Panc1 (cell line): ENCODE measurements at places on chromosomes 1 and 21.

GRCh38 chr1:100584761-100585745 lies 47.1 kb downstream of the GPR88 start:
- no peak for DNase-seq

DNA sequence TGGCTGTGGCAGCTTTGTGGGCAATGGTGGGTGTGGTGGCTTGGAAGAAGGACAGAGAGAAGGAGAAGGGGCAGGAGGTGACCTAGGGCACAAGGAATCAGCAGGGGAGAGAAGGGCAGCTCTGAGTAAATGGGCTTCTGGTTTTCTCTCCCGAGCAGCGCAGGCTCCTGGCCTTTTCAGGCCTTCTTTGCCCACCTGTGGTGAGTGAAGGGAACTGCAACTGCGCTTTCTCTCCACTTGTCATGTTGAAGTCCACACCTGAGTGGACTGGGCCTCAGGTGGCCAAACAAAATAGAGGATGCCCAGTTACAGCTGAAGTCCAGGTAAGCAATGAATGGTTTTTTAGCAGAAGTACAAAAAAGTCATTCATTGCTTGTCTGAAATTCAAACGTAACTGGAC lies 29.4 kb upstream of the KCNA10 start:
- DNase-seq, result peak; percentile 13

DNA sequence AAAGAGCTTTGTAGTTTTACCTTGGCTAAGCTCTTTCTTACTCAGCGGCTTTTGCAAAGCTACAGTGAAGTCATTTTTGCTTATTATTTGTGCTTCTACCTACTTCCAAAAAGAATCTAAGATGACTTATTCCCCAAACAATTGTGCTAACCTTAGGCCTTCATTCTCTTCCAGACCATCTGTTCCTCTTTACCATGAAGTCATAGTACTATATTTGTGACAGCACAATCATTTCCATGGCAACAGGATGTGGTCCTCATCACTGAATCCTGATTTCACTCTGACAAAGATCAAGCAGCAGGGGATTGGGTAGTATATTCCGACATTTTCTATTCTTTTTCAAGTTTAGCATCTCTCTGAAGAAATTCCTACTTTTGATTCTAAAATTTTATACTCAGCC lies 24.8 kb upstream of the NMNAT2 start:
- DNase-seq, result no peak

DNA sequence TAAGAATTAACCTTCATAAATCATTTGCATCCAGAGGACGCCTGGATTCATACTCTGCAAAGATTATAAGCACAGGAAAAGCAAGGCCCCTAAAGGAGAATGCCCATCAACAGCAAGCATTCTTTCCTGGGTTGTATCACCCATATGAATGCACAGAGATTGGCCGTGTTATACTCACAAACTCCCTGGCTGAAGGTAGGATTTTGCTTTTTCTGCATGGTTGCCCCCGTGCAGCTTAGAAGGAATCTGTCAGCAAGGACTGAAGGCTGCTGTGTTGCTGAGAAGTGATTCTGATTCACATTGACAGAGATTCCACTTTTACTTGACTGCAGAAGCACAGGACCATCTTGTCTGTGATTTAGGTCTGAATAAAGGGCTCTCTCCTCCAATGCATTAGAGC lies 283.0 kb downstream of the LRRIQ3 start:
- DNase-seq, result no peak

DNA sequence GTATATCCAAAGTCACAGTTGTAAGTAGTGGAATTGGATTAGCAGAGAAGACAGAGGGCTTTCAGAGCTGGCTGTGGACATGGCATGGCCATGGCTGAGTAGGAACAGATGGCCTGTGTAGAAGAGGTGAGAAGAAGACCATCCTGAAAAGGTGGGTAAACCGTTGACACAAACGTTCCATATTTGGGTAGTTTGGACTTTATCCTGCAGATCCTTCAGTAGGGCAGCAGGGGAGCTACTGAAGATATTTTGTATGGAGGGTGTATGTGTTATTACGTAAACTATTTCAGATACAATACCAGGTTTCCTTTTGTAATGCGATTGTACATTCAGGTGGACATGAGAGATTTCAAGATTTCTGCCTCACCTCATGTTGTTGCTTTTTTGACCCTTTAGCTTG lies 1.6 kb downstream of the UTP11 start:
- no peak for DNase-seq

- DNase-seq, result no peak
These were observed 75.0 kb downstream of the CD46 start for GRCh38 chr1:207826557-207827487.

GRCh38 chr1:34918977-34919561 lies 10.4 kb downstream of the DLGAP3 start:
- DNase-seq, result no peak
